ENCODE measurements at places on chromosomes 4 and X.

DNA sequence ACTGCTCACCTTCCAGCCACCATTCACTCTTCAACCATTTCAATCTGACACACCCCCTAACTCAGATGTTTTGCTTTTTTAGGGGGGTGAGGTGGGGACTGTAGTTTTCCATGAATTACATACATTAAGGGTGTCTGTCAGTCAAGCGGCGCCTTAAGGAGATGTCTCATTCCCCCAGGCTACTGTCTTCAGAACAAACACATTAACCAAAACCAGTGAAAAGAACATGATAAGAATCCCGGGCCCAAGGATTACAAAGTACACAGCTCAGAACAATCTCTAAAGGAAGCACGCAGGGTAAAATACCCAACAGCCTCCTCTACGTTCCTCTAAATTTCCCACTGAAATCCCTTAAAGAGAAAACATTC, 62.5 kb upstream of the IRF2 start:
- DNase-seq = no peak

DNA sequence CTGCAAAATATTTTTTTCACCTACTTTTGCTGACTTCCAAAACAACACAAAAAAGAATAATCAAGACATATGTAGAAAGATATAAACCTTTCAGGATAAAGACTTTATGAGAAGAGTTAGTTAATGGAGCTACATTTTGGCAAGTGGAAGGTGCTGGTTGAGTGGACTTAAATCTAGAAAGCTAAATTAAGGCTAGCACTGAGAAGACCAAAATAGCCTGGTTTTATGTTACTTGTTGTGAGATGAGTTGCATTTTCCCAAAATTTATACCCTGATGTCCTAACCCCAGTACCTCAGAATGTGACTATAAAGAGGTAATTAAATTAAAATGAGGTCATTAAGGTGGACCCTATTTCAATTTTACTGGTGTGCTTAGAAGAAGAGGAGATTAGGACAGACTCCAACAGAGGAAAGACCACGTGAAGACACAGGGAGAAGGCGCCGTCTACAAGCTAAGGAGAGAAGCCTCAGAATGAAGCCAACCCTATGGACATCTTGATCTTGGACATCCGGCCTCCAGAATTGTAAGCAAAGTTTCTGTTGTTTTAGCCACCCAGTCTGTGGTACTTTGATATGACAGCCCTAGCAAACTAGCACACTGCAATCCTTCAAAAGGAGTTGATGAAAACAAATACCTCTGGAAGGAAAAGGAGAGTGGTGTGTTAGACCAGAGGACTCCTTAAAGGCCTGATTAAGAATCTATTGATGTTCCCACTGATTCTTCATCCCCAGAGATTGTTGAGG, 67.4 kb downstream of the FGFBP1 start:
- DNase-seq = no peak

DNA sequence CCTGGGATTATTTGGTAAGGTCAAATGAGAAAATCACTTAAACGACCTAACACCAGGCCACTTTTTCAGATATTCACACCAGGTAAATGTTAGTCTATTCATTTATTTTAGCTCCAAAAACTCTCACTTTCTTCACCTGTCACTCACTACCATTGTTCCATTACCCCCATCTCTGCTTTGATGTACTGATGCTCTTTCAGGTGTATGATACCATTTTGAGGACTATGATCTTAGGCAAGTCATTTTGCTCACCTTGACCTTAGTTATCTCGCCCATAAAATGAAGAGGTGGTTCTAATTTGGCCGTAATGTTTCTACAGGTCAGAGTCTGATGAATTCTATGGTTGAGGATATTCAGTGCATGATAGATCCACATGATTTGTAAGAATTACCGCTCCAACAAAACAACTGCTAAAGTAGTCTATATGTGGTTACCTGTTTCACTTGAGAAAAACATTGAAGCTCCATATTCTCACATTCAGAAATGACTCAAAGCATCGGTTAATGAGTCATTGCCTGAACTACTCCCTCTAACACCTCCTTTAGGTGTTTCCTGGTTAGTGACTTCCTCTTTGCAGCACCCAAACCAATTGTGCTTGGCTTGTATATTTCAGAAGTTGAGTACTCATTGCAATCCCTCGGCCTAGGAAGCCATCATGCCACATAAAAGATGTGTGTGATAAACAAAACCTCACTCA, 4.5 kb downstream of the DTHD1 start:
- DNase-seq = peak; percentile 20

GRCh38 chr4:93578942-93579341, 249.6 kb upstream of the ATOH1 start:
- DNase-seq = no peak

DNA sequence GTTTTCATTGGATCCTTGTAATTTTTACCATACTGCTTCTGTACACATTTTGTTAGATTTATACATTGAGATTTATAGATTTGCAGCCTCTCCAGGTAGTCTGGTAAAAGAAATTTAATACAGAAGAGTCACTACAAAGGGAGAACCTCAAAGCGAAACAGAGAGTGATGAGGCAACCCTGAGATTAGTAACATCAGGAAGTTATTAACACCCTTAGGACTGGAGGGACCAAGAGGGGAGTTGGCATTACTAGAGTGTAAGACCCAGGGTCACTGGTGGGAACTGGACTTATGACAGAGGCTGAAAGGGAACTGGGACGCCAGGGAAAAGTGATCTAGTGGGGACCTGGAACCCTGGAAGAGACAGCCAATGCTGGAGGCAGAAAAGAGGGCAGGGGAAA, 20.6 kb upstream of the MAML3 start:
- DNase-seq = no peak

DNA sequence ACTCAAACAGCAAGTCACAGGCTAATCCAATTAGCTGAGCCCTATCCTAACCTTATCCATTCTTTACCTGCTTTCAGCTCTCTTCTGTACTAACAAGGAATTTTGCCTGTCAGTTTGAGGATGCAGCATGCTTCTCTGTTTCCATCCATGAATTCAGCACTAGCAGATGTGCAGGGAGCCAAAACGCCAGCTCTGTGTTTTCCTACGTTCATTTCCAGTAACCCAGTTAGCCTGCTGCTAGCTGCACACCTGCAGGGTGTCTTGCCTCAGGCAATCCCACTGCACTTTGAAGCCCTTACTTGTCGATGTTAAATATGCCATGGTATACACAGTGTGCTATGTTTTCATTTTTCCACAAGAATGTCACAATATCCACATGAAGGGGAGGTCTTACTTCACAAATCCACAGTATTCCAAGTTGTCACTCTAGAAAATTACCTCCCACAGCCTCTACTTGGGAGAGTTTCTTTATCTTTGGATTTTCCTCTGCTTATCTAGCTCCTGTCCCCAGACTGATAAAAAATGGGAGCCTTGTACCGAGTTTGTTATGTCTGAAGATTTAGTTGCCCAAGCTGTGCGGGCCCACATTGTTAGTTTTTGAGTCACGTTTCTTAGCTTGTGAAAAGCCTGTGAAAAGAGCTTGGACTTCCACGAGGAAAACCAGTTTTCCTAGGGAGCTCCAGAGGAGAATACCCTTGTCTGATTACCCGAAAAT, 127.6 kb upstream of the HHIP start:
- no peak for DNase-seq

GRCh38 chr4:25723409-25723808, 67.8 kb downstream of the SLC34A2 start:
- DNase-seq = no peak

GRCh38 chr4:99285387-99285786, 5.4 kb downstream of the ADH1A start:
- DNase-seq = no peak

GRCh38 chrX:698206-698605, 67.6 kb downstream of the SHOX start:
- no peak for DNase-seq

GRCh38 chr4:35734381-35735098, 509.8 kb downstream of the ARAP2 start:
- DNase-seq = no peak

DNA sequence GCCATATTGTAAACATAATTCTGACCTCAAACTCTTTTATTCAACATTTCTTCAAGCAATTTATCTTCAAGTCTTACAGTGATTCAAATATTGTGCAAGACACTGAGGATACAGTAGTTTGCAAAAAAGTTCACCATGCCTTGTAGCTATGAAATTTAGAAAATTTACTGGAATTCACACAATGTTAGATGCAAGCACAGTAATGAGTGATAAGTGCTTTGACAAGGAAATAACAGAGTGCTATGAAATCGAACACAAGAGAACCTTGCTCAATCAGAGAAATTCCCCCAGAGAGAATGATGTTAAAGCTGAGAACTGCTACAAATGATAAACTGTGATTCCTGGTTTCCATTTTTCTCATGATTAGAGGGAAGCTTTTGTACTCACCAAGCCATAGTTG, 952.9 kb downstream of the FAT4 start:
- no peak for DNase-seq

DNA sequence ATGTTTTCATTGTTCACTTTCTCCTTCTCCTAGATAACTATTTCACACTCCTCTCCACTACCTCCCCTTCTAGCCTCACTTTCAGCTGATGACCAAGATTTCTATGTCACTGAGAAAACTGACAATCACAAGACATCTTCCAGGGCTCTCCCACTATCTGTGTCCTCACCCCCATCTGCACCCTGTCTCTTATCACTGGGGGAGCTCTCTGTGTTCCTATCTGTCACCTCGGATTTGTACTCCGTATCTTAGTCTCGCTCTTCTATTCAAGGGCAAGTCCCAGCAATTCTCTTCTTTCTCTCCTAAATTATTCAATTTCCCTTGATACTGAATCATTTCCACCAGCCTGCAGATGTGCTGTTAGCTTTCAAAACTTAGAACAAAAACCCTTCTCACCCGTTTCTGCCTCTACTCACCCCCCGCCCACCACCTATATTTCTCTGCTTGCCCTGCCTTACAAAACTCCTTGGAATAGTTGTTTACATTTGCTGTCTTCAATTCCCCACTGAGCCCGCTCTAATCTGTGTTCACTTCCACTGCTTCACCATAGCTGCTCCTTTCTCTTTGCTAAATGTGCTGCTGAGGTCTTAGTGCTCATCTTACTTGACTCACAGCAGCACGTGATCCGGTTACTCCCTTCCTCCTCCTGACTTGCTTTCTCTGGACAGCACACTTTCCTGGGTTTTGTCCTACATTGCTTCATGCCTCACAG, 293.2 kb downstream of the UNC5C start:
- DNase-seq = no peak

- no peak for DNase-seq
These were observed 24.5 kb upstream of the CPEB2 start for GRCh38 chr4:14977830-14978229.

DNA sequence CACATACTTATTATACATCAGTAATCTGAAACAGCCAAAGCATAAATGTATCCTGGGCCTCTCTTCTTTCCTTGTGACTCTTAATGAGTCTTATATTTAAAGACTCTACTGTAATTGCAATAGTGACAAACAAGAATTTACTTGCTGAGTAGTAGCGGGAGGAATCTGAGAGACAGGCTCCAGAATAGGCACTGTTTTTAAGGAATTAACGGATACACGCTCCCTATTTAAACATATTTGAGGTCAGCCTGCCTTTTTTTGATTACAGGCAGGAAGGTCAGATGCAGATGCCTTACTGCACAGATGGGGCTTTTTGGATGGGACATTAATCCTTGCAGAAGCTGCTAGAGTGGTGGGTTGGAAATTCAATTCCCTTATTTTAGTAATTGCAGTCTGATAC, 196.3 kb upstream of the ANXA3 start:
- no peak for DNase-seq

DNA sequence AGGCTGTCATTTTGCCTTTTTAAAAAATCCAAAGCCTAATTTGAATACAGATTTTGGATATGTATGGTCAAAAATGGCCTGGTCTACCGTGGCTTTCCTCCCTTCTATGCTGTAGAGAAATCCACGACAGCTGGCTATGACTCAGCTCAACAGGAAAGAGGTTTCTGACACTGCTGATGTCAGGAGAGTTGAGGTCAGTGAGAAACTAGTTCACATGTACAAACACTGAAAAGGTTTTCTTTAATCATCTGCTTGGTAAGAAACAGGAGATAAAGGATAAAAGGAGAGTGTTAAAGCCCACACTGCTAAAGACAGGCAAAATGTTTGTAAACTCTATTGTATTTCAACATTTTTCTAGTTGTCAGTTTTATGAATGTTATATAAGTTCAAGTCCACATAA, 113.9 kb downstream of the NYX start:
- peak; percentile 6 for DNase-seq

DNA sequence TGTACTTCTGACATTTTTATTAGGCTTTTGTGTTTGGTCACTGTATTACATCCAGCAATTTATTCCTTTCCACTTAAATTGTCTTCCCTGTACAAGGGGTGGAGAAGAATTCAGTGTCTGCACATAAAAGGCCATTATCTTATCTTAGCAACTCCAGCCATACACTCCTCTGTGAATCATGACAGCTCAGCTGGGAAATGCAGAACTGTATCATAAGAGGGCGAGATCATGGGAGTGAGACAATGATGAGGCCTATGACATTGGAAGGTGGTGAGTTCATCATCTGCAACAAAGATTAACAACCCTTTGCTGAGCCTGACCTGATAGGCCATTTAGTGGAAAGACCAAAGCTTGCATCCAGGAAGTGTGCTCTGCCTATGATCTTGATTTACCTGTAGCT, 33.3 kb downstream of the SLIT2 start:
- no peak for DNase-seq

DNA sequence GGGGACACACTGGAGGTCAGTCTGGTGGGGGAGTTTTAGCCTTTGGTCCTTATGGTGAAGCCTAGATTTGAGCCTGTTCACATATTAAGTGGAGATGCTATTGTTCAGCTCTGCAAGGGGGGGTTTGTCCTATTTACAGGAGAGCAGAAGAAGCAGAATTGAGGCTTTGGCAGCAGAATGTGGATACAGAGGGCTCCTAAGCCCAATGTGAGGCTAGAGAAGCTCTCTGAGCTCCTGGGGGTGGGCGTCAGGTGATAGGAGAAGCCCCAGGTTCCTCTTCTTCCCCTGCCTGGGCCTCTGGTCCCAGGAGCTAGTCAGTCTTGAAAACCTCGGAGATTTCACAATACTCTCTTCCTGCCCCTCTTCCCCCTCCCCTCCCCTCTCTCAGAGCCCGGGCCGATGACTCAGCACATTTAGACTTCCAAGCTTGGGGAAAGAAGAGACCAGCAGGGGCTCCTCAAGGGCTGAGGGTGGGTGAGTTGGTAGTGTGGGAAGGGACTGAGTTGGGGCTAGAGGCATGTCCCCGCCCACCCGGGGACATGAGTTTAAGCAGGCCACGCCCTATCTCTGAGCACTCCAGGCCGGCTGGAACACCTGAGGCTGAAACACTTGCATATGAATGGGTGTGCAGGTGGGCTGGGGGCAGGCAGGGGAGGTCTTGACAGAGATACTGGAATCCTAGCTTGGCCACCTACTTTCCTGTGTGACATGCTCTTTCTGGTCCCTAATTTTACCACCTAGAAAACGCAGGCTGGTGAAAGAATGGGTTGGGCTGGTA, 3.4 kb downstream of the TFE3 start:
- peak; percentile 31 for DNase-seq

GRCh38 chr4:40195182-40196177, 1.4 kb upstream of the RHOH start:
- DNase-seq = no peak

GRCh38 chrX:10160211-10160610, 3.4 kb downstream of the CLCN4 start:
- no peak for DNase-seq

All from stimulated activated CD8-positive, alpha-beta memory T cell treated with anti-CD3 and anti-CD28 coated beads, Interleukin-7, amount 100 ng/mL, for 4 hours (primary cell).